ENCODE measurements at places on chromosomes 3 and 15.

DNA sequence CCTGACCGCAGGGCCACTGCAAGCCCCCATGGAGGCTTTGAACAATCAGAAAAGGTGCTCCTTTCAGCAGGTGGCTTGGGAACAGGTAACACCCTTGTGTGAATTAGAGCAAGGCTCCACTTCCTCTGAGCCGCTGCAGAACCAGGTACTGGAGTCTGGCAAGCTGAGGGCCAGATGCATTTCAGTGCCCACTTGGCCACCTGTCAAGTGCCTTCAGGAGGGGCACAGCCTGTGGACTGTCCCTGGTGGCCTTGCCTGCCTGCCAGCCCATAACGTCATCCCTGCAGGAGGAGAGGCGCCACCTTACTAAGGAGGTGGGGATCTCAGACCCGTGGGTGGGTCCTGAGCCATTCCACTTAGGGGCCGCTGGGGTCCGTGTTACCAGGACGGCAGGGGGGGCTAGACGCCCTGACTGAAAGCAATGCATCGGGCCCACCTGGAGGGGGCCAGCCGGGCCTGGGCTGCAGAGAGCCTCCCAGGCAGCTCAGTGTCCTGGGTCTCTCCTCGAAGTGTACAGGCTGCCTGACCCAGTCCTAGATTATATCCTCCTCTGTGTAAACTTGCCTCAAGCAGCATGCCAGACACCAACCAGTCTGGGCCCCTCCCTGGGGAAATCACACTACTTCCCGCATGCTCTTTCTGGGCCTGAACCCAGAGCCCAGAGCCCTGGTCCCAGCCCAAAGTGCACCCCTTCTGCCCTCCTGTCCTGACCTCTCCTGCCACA, 16.1 kb downstream of the SPTBN5 start:
- no peak for DNase-seq

- DNase-seq: peak; percentile 56
Measured at GRCh38 chr3:196193133-196193735, 18.0 kb downstream of the ZDHHC19 start.

GRCh38 chr3:88211096-88211890, 61.5 kb downstream of the C3orf38 start:
- DNase-seq: no peak

GRCh38 chr3:63617391-63617790, 35.1 kb upstream of the SNTN start:
- DNase-seq: no peak
